H9 (cell line): ENCODE measurements at places on chromosomes 7 and 10.

- DNase-seq: no peak
Measured at GRCh38 chr7:24501009-24501408, 72.2 kb upstream of the PALS2 start.

DNA sequence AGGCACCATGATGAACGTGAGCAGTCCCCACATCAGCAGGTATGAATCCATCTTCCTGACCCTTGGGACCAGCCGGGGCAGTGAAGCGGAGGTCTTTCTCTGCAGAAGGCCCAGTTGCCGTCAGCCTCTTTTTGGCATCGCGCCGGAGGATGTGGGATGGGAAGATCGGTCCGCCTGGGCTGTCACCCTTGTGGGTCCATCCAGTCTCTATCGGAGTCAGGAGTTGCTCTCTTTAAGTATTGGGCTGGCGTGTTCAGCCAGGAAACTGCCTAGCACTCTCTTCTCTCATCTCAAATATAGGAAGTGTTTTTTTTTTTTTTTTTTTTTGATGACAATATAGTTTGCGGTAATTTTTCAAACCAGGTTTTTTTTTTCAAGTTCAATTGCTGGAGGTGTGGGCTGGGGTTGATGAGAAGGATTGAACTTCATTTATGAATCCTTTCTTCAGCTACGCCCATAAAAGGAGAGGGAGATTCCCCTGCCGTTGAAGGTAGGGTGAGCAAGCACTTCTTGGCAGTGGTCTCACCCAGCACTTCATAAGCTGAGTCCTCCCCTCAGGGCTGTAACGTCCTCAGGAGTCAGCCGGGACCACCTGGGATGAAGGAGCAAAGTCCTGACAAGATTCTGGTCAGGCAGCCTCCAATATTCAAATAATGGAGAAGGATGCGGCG is at the start of gene IL2RA:
TSS of gene IL2RA (minus strand) at position 267 of the 671 bp plus-strand sequence. CDS start at position 51, 216 bp downstream.
- DNase-seq: peak; percentile 29

- no peak for DNase-seq
Measured at GRCh38 chr10:14740684-14741247, 33.9 kb downstream of the FAM107B start.

GRCh38 chr7:107244613-107245012 is 75.8 kb downstream of the HBP1 start:
- no peak for DNase-seq
